Retinal pigment epithelial cell (primary cell): ENCODE measurements at places on chromosomes 2 and 18.

DNA sequence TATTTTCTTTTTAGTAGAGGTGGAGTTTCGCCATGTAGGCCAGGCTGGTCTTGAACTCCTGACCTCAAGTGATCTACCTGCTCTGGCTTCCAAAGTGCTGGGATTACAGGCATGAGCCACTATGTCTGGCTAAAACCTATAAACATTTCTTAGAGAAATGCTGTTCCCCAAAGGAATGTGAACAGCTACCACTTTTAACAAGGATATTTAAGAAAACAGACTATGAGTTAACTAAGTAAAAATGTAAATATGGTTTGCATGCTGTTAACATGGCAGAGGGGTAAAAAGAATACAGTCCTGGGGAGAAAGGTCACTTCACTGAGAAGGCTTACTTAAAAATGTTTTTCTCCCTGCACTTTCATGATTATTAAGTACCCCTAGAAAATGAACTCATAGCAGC is 57.1 kb downstream of the SLC16A14 start:
- DNase-seq = no peak

GRCh38 chr18:49499046-49499637 is 12.1 kb upstream of the C18orf32 start:
- no peak for DNase-seq

DNA sequence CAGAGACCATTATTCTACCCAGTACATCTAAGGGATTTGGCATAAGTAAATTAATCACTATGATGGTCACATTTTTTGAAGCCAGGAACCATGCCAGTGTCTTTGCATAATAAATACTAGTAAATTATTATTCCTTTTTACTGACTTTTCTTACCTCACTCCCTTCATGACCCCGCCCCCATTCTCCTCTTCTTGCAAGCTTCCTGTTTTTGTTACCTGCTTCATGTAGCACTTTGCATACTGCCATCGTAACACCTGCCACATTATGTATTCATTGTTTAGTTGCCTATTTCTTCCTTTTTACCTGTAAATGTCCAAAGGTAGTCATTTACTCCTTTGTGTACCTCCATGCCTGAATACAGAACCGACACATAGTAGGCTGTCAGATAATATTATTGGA is 309.5 kb downstream of the KIAA1328 start:
- DNase-seq = no peak

GRCh38 chr2:127762846-127763245 is 48.1 kb downstream of the WDR33 start:
- DNase-seq = no peak

DNA sequence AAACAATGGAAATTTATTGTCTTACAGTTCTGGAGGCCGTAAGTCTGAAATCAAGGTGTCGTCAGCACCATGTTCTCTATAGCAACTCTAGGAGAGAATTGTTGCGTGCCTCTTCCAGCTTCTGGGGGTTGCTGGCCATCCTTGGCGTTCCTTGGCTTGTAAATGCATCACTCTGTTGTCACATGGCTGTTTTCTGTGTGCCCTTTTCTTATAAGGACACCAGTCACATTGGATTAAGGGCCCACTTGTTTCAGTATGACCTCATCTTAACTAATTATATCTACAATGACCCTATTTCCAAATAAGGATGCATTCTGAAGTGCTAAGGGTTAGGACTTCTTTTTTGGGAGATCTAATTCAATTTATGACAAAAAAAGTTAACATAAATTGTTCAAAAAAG is 1.4 kb upstream of the PLEK start:
- no peak for DNase-seq

- DNase-seq = no peak
These were observed 14.3 kb upstream of the TRIB2 start for GRCh38 chr2:12702168-12703121.

- DNase-seq = no peak
These were observed 52.2 kb downstream of the PLB1 start for GRCh38 chr2:28547906-28548600.

- no peak for DNase-seq
These were observed 60.1 kb upstream of the CD28 start for GRCh38 chr2:203646266-203646864.

GRCh38 chr2:50958504-50958903 is 73.4 kb downstream of the NRXN1 start:
- DNase-seq = no peak

- no peak for DNase-seq
These were observed 134.1 kb upstream of the SIX3 start for GRCh38 chr2:44807201-44808025.

DNA sequence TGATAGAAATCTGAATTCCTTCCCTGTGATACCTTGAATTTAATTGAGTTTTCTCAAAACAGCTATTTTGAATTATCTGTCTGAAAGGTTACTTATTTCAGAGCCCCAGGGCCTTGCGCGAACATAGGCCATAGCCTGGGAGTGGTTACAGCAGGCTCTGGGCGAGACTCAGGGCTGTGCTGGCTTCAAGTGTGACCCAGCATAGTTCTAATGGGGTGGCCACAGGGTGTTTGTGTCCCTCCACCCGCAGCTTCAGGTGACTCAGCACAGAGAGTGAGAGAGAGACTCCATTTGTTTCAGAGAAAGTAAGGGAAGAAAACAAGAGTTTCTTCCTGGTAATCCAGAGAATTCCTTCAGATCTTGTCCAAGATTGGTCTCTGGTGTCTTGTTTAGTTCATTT is 137.9 kb upstream of the POU3F3 start:
- no peak for DNase-seq

- DNase-seq = no peak
These were observed 380.6 kb upstream of the TCF4 start for GRCh38 chr18:55968550-55968949.

DNA sequence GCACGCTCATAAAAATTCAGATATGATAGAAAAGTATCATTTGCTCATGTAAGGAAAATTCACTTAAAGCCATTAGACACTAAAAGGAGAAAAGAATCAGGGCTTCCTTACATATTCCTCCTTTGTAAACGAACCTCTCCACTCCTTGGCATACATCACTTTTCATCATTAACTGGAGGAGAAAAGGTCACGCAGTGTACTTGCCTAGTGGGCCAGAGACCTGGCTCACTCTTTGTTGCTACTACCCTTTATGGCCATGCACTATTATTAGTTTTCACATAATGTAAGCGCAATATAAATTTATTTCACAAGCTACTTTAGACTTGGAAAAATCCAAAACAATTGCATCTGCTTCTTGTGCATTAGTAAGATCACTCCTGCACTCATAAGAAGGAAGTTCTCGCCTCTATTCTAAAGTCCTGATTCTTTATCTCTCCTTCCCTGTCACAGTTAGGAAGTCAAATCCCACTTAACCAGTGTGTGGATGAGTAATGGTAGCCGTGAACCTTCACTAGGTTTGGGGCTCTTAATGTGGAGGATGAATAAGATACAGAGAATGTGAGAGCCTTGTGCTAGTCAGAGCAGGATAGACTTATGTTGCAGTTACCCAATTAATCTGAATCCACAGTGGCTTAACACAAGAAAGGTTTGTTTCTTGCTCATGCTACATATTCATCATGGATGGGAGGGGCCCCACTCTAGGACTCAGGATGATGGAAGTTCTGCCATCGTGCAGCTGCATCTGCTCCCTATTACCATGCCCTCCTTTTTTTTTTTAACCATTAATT is 115.0 kb upstream of the GLS start:
- DNase-seq = peak; percentile 67

DNA sequence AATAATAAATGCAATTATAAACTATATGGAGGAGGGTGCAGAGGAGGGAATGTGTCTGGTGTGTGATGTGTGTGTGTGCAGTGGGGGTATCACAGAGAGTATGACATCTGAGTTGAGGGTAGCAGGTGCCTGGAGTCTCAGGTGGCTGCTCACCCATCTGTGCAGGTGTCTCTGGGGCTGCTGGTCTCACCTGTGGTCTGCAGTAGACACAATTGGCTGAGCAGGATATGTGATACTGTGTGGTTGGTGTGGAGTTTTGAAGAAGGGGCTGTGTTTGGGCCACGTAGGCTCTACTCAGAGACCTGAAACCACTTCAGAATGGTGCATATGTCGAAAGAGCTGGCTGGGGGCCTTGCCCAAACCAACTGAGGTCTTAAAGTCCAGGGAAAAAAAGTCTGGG is 17.0 kb downstream of the FABP1 start:
- DNase-seq = no peak

- DNase-seq = no peak
These were observed 1709.1 kb upstream of the LRRTM1 start for GRCh38 chr2:82013641-82014040.

- DNase-seq = no peak
These were observed 27.3 kb downstream of the CDC42EP3 start for GRCh38 chr2:37644191-37644590.

- no peak for DNase-seq
These were observed 103.5 kb downstream of the LBH start for GRCh38 chr2:30334762-30335363.

- DNase-seq = no peak
These were observed 247.3 kb downstream of the RAD51AP2 start for GRCh38 chr2:17270894-17271293.

GRCh38 chr18:48961547-48961946 is 10.8 kb upstream of the SMAD7 start:
- no peak for DNase-seq

GRCh38 chr18:56066524-56067213 is 478.7 kb upstream of the TCF4 start:
- no peak for DNase-seq

GRCh38 chr2:10339647-10340592 is 37.2 kb downstream of the HPCAL1 start:
- DNase-seq = no peak

DNA sequence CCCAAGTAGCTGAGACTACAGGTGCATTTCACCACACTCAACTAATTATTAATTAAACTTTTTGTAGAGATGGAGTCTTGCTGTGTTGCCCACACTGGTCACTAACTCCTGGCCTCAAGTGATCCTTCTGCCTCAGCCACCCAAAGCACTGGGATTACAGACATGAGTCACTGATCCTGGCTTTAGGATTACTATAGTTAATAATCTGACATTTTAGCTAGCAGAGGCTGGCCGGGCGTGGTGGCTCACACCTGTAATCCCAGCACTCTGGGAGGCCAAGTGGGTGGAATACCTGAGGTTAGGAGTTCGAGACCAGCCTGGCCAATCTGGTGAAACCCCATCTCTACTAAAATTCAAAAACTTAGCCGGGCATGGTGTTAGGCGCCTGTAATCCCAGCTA is 39.5 kb downstream of the USP34 start:
- DNase-seq = no peak

DNA sequence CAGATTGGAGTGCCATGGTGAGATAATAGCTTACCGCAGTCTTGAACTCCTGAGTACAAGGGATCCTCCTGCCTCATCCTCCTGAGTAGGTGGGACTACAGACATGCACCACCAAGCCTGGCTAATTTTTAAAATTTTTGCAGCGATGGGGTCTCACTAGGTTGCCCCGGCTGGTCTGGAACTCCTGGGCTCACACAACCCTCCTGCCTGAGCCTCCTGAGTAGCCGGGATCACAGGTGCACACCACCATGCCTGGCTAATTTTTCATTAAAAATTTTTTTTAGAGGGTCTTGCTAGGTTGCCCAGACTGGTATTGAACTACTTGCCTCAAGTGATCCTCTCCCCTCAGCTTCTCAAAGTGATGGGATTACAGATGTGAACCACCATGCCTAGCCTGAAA is 27.8 kb downstream of the RAB31 start:
- DNase-seq = no peak
